Hippocampal formation (tissue), 2 donors: ENCODE measurements at places on chromosomes 11 and 22.

GRCh38 chr11:80214413-80214812 lies 773.6 kb upstream of the TENM4 start:
- DNase-seq: no peak

GRCh38 chr11:86801364-86801763 lies 1.0 kb downstream of the PRSS23 start:
- DNase-seq: no peak

DNA sequence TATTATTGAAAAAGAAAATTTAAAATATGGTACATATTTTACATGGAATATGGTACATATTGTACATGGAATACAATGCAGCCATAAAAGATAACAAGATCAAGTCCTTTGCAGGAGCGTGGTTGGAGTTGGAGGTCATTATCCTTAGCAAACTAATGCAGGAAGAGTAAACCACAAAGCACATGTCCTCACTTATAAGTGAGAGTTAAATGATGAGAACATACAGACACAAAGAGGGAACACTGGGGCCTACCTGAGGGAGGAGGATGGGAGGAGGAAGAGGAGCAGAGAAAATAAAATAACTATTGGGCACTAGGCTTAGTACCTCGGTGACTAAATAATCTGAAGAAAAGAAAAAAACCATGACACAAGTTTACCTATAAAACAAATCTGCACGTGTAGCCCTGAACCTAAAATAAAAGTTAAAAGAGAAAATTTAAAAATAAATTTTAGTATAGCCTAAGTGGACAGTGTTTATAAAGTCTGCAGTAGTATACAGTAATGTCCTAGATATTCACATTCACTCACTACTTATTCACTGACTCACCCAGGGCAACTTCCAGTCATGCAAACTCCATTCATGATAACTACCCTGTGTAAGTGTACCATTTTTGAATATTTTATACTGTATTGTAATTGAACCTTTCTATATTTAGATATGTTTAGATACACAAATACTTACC lies 204.4 kb downstream of the FAM76B start:
- no peak for DNase-seq

DNA sequence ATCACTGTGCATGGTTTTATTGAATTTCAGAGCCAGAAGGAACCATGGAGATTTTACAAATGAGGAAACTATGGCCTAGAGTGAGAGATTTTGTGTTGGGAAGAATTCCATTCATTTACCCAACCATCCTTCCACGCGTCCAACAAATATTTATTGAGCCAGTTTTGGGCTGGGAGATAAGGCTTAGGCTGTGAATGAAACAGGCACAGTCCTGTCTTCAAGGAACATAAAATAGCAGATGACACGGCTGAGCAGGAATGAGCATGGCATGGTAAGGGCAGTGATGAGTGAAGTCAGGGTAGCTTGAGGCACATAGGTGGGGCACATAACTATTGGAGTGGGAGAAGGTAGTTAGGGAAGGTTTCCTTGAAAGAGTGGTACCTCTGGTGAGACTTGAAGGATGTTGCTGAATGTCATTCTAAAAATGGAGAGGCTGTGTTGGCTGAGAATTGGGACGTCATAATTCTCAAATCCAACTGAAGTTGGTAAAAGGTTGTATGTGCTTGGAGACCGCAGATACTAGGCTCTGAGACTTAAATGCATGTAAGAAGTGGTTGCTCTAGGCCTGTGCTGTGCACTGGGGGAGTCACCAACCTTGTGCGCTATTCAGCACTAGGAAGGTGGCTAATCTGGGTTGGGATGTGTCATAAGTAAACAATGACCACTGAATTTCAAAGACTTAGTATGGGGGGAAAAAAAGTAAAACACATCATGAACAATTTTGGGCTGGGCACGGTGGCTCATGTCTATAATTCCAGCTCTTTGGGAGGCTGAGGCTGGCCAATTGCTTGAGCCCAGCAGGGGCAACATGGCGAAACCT lies 51.9 kb downstream of the TEAD1 start:
- no peak for DNase-seq

DNA sequence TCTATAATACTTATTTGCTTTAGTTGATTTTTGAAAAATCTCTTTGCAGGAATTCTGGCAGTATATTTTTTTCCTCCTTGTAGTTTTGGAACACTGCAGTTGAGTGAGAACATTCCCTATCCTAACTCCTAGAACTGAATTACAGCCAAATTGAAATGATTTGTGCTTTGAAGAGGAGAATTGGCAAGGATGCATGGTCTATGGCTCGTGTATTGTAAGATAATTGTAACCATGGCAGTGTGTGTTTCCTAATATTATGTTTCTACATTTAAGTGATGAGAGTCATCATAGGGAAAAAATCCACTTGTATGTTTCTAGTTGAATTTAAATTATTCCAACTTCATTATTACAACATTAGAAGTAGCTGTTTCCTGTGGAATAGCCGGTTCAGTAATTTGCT lies 80.9 kb upstream of the MYO18B start:
- DNase-seq: no peak

DNA sequence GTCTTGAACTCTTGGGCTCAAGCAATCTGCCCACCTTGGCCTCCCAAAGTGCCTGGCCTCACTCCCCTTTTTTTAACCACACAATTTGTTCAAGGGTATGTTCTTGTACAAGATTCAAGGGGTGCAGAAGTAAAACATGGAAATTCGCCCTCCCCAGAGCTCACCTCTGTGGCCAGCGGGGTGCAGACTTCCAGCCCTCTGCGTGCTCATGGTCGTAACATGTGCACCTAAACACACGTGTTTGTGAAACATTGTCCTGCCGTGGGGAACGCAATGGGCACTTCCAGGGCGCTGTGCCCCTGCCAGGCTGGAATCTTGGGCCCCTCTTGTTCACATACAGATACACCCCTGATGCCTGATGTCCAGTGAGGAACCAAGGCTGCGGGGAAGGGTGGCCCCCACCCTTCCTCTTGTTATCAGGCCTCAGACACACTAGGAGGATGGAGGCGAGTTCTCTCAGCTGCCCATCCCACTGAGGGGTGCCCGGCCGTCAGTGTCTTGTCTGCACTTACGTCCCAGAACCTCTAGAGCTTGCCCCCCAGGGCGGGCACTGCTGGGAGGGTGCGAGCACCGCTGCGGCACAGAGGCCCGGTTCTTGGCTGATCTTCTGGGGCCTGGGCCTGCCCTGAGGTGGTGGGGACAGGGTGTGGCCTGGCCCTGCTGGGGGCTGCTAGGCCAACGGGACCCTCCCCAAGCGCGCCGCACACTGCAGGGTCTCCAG lies 4.1 kb upstream of the EPS8L2 start:
- no peak for DNase-seq

DNA sequence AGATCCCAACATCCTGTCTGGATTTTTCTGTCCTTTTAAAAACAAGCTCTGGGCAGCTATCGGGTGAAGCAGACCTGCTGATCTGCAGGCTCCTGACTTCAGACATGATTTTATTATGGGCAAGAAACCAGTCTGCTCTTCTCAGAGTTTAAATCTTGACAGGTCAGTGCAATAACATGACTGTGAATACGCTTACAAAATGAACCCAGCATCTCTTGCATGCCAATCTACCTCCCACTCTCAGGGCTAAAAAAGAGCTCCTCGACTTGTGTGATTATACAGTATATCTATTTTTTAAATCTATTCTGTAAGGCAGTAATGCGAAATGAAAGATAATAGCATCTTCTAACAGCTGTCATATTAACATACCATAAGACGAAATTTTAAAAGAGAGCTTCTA lies 18.7 kb upstream of the ASPHD2 start:
- no peak for DNase-seq

GRCh38 chr11:45554230-45554967 lies 111.0 kb downstream of the CHST1 start:
- no peak for DNase-seq

GRCh38 chr11:70247042-70247709 lies 23.3 kb upstream of the PPFIA1 start:
- no peak for DNase-seq

- no peak for DNase-seq
Observed at GRCh38 chr11:8545698-8546366, 48.2 kb downstream of the STK33 start.

- peak; percentile 59 for DNase-seq
Observed at GRCh38 chr11:65637794-65638419, at the start of gene SIPA1. TSS of gene SIPA1 (plus strand) at chr11:65638101. CDS start at chr11:65640922, 2,821 bp downstream.

GRCh38 chr22:24094966-24095365 lies 83.9 kb downstream of the CABIN1 start:
- no peak for DNase-seq

- DNase-seq: no peak
Observed at GRCh38 chr11:115464269-115464668, 39.9 kb downstream of the CADM1 start.

DNA sequence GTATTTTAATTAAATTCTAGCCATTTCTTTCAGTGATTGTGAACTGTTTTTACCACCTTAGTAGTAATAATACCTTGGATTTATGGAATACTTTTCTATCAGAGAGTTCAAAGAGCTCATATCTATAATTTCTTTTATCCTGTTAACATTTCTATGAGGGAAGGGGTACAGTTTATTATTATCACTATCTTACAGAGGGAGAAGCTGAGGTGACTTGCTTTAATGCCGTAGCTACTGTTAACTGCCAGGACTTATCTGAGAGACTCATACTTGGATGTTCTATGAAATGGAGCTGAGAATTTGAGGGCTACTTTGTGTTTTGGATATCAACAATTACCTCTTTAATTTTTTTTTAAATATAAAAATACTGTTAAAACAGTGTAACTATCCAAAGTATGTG lies 3.3 kb downstream of the REXO2 start:
- DNase-seq: no peak

GRCh38 chr11:126416542-126417090 lies 61.1 kb downstream of the ST3GAL4 start:
- peak; percentile 80 for DNase-seq

DNA sequence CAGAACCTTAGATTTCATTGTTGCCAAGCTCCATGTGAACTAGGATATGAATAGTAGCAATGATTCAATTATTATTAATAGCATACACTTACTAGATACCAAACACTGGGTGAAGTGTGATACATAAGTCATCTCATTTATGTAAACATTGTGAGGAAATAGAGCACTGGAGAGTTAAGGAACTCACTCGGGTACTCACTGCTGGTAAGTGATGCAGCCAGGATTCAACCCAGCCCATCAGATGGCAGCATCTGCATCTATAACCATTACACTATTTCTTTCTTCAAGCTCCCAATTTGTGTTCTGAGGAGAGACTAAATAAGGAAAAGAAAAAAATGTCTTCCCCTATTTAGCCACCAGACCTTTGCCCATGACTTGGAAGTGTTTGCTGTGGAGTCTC lies 10.2 kb upstream of the ALG8 start:
- no peak for DNase-seq

GRCh38 chr11:65208785-65209710 lies 27.3 kb downstream of the CAPN1 start:
- no peak for DNase-seq

GRCh38 chr11:89405629-89406028 lies 85.5 kb downstream of the NOX4 start:
- no peak for DNase-seq

- DNase-seq: no peak
Observed at GRCh38 chr11:12784987-12785386, 110.8 kb downstream of the TEAD1 start.

- DNase-seq: no peak
Observed at GRCh38 chr11:93850594-93851018, at the start of gene VSTM5. TSS of gene VSTM5 (minus strand) at chr11:93850618. CDS start at chr11:93850502, 116 bp downstream.

DNA sequence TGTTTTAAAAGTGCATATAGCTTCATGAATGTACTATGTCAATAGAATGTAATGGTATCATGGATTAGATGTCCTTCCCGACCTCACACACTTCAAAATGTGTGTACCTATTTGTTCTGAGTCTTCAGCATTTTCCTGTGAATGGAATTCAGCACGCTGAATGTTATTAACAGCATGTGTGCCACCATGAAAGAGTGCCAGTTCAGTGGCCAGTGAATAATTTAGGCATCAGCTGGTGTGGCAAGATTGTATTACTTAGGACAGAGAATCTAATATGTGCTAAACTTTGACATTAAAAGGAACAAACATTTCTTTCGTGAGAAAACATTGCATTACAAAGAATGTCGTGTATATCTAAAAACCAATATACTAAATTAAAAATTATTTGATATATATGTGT lies 46.4 kb downstream of the HIPK3 start:
- DNase-seq: no peak

DNA sequence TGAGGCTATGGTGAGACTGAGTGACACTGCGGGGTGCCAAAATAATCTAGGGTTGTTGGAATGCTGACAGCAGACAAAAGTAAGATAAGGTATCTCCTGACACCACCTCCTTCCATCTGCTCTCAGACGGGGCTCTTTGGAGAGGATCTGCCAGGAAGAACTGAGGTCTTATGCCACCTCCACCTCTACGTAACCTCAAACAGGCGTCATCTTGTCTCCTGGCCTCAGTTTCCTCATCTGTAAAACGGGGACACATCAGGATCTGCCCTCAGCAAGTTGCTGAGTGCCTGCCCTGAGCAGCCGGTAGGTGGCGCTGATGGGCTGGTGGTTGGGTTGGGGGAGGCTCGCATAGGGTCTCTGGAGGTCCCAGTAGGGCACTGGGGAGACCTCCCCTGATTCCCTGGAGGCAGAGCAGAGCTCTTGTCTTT lies 1.7 kb upstream of the MYEOV start:
- no peak for DNase-seq

DNA sequence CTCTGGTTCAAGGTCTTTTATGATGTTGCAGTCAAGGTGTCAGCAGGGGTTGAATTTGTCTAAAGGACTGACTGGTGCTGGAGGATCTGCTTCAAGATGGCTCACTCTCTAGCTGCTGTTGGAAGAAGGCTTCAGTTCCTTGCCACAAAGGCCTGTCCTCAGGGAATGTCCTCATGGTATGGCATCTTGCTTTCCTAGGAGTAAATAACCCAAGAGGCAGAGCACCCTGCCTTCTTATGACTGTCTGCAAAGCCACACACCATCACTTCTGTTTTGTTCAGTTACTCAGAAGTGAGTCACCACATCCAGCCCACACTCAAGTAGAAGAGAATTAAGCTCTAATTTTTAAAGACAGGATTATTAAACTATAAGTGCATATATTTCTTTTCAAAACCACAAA lies 45.2 kb downstream of the PLAAT5 start:
- DNase-seq: no peak

- DNase-seq: peak; percentile 39
Observed at GRCh38 chr11:60363542-60364470, 14.5 kb upstream of the MS4A7 start.

DNA sequence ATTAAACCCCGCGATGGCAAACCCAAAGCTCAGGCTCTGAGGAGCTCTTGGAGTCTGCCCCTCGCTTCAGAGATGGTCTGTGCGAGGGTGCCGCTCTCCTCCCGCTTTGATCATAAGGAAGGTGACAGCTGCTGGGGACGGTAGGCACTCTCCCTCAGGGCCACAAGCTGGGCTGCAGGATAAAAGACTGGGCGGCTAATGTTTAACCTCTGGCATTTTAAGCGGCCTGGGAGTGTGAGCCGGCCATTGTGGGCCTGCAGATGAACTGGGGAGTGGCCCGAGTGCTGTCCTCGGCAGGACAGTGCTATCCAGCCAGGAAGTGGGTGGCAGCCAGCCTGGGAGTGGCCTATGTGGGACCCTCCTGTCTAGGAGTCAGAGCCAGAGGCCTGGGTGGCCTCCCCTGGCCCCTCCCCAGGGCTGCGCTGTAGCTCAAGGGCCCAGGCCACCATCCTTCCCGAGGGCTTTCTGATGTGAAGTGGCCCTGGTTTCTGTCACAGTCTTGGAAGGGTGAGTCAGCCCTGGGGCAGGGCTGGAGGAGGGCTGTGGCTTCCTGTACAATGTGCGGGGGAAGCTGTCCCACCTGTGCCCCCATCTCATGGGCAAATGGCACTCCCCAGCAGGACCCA lies 58.7 kb upstream of the PRODH start:
- DNase-seq: no peak

- DNase-seq: no peak
Observed at GRCh38 chr11:61766353-61766841, 14.0 kb downstream of the MYRF start.

GRCh38 chr11:422249-422656 lies 7.5 kb upstream of the SIGIRR start:
- DNase-seq: no peak
